CD8-positive, alpha-beta T cell (primary cell): ENCODE measurements at places on chromosomes 11 and 22. TPM values are rescaled to one million over a fixed set of nuclear protein-coding genes. Genes with fewer than 3 reads are reported as not detected.

MMP11 gene
- total RNA-seq: 1.3 TPM

GUCY1A2 gene
- not detected for total RNA-seq

POLD4 gene
- 32.4 TPM for total RNA-seq

ARVCF gene
- 2.3 TPM for total RNA-seq

CDCA5 gene
- total RNA-seq: 1.2 TPM

ANO3 gene
- not detected for total RNA-seq

SLC22A6 gene
- total RNA-seq: not detected

FOLR2 gene
- total RNA-seq: not detected

RPUSD4 gene
- 43.8 TPM for total RNA-seq

DNA sequence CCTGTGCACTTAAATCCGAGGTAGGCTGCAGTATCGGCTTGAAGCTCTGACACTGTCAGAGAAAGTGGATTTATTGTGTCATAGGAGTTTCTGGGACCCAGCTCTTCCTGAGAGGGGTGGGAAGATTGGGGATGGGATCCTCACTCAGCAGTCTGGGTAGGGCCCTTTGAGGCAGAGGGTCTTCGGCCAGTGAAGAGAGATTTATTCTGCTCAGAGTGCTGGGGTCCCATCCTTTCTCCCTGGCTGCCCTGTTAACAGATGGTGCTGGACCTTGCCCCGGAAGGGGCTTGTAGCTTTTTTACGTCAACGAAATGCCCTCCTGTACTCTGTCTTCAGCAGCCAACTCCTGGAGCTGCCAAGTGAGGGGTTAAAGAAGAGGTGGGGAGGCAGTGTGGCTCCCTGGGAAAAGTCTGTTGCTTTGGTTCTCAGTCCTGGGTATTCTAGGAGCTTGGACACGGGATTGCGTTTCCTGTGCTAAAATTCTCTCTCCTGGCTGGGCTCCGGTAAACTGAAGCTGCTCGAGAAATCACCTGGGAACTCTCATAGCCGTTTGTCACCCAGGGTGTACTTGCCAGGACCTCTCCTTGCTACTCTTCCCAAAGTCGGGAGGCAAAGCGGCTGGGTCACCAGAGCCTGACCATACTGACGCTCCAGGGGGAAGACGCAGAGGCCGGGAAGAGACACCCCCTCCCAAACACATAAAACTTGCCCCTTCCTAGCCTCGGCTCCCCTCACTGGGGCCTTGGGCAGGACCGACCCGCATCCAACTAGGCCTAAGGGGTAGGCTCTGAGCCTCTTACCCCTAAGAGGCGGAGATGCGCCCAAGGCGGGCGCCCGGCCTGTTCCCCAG is 806 bp upstream of the SMDT1 start:
- no peak for DNase-seq

- DNase-seq: no peak
These were observed 4.4 kb upstream of the CNTF start for GRCh38 chr11:58617976-58618557.

DNA sequence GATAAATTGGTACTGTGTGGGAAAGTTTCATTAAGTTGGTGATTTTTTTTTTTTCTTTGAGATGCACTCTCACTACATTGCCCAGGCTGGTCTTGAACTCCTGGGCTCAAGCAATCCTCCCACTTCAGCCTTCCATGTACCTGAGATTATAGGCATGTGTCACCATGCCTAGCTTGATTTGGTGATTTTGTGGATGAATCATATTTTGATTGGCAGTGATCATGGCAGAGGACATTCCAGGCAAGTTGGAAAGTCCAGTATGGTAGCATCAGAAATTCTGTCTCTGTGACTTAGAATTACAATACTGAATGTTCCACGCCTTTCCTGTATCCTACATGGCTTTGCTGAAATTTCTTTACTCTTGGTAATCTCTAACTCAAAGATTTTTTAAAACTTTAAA is 49.4 kb downstream of the HORMAD2 start:
- no peak for DNase-seq

DNA sequence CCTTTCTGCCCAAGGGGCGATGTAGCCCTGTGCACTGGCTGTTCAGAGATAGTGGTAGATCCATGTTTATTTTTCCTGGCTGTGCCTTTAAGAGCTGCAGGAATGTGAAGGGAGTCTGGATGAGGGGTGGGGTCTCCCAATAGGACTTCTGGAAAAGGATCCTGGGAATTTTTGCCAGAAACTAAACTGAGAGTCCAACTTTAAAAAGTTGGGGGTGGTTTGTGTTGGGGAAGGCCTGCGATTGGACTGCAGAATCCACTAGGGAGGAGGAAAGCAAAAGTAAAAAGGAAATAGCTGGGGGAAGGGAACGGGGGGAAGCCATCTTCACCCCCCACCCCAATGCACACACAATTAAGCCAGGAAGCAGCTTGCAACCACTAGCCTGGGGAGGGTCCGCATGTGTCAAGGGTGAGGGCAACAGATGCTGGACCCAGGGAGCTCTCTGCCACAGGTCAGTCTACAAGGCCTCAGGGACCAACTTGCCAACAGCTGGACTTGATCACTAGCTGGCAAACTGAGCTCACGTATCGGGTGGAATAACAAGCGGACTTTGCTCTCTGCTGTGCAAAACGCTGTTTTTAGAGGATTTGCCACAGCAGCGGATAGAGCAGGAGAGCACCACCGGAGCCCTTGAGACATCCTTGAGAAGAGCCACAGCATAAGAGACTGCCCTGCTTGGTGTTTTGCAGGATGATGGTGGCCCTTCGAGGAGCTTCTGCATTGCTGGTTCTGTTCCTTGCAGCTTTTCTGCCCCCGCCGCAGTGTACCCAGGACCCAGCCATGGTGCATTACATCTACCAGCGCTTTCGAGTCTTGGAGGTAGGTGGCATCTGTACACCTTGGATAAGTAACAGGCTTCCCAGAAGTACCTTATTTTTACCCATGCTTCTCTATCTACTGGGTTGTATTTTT is at the start of gene OLFML1:
TSS of gene OLFML1 (plus strand) at position 321 of the 912 bp plus-strand sequence. CDS start at position 691, 370 bp downstream.
- DNase-seq: no peak

DNA sequence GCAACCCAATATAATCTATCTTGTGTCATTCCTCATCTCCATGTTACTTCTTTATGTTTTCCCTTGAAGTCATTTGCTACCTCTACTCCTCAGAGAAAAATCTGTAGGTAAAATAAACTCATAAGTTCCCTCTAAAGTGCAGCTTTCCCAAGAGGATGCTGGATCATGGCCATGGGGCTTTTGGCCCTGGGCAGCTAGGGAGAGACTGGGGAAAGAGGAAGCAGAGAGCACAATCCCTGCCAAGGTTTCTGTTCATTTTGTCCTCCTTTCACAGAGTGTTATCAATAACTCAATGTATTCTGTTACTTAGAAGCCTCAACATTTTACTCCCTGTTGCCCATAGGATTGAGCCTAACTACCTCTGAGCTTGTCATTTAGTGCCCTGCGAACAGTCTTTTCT is 9.0 kb downstream of the RNF121 start:
- no peak for DNase-seq

DNA sequence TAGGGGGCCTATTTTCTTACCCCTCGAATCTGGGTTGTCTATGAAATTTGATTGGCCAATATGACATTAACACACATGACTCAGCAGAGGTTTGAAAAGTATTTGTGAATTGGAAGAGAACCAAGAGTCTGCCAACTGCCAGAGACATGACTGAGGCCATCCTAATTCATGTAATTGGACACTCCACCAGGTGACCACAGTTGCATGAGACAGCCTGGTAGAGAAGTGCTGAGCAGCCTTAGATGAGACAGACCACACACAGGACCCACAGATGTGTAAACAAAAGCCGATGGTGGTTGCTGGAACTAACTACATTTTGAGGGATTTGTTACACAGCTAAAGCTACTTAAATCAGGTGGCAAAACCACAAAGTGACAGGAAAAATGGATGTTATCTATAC is 855 bp upstream of the MS4A5 start:
- DNase-seq: no peak

- DNase-seq: no peak
These were observed 1092.2 kb downstream of the TBC1D22A start for GRCh38 chr22:47854680-47855079.

DNA sequence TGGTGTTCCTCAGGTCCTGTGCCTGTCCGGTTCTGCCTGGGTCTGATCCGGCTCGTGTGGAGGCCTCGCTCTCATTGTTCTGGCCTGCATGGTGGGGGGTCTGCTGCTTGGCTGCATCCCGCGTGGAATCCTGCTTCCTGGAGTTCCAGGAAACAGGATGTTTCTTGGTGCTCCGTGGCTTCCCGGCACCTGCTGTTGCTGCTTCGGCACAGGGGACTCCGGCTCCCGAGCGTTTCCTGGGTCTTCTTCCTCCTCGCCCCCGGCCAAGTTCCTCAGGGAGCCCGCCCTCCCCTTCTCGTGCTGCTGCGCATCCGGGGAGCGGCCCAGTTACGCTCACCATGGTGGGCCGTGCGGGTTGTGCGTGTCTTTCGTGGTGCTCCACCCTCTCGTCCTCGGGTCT is 29.9 kb downstream of the GLB1L2 start:
- no peak for DNase-seq

DNA sequence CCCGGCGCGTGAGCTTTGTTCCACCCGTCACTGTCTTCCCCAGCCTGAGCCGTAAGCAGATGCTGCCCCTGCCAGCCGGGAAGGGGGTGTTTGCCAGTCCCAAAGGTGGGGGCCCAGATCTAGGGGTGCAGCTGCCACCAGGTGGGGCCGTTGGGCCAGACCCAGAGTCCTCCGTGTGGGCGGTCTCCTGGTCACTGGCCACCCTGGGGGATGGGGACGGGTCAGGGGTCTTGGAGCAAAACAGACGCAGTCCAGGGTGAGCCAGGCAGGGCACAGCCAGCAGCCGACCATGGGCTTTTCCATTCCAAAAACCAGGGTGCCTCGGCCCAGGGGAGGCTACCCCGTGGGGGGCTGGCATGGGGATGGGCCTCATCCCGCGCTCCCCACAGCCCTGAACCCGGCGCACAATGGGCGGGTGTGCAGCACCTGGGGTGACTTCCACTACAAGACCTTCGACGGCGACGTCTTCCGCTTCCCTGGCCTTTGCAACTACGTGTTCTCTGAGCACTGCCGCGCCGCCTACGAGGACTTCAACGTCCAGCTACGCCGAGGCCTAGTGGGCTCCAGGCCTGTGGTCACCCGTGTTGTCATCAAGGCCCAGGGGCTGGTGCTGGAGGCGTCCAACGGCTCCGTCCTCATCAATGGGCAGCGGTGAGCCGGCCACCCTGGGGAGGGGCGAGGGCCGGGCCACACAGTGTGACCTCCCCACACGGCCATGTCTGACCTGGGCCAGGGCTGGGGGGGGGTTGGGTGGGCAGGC is 3.5 kb downstream of the MUC5B start:
- DNase-seq: no peak

DNA sequence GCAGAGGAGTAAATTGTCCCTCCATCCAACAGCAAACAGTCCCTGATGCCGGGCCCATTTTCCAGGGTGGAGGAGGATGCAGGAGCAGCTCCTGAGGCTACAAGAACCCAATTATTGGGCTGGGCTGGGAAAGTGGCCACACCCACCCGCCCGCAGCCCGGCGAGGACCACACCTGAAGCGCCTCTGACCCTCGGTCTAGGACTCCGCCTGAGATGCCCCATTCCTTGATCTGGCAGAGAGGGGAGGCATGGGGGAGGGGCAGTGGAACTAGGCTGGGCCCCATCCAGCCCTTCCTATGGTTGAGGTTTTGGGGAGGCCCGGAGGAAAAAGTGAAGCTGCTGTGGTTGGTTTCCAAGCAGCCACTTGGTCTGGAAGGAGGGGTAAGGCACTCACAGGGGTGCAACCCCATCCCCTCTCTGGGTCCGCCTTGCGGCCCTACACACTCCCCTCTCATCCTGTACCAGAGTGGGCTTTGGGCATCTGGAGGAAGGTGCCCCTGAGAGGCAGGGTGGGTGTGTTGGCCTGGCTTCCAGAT is 2.4 kb upstream of the LGALS1 start:
- DNase-seq: no peak

GRCh38 chr11:68643585-68643984 is 40.8 kb upstream of the GAL start:
- no peak for DNase-seq

DNA sequence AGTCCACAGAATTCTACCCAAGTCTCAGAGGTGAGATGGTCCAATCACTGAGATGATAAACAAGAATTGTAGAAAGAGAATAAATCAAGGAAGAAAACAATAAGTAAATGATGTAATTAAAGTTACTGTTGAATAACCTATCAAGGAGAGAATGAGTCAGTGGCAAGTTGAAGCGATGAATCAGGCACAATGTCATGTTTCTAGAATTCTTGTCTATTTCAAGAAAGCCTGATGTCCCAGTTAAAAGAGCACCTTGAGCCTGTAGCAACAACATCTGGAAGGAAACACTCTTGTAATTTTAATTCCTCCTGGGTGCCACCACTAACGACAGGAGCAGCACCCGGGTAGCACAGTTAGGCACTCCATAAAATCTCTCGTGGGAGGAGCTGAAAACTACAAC is 67.9 kb upstream of the SLC35C1 start:
- DNase-seq: no peak

DNA sequence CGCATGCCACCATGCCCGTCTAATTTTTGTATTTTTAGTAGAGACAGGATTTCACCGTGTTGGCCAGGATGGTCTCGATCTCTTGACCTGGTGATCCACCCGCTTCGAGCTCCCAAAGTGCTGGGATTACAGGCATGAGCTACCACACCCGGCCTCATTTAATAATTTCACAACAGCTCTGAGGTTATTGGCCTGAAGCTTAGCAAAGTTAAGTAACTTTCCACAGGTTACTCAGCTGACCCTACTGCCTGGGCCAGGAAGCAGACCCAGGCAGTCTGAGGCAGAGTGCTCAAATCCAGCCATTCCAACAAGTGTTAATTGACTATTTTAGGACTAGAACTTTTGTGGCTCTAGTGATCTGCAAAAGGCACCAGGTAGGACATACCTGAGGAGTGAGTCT is 52.2 kb upstream of the L3MBTL2 start:
- no peak for DNase-seq

GRCh38 chr11:30488304-30488998 is 97.7 kb downstream of the MPPED2 start:
- DNase-seq: no peak

DNA sequence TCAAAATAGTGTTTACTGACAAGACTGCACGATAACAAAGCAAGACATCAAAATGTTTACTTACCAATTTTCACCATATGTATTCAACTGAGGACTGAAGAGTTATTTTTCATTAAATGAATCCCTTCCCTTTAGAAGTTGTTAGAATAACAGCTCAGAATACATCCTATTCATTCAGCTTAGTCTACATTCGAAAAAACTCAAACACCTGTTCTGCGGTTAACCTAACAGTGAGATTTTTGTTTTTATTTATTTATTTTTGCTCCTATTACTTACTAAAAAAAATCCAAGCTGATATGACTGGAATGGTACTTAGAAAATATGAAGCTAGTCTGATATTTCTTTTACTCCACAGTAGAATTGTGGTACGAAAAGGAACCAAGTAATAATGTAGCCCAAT is 10.0 kb downstream of the KCNA4 start:
- no peak for DNase-seq

DNA sequence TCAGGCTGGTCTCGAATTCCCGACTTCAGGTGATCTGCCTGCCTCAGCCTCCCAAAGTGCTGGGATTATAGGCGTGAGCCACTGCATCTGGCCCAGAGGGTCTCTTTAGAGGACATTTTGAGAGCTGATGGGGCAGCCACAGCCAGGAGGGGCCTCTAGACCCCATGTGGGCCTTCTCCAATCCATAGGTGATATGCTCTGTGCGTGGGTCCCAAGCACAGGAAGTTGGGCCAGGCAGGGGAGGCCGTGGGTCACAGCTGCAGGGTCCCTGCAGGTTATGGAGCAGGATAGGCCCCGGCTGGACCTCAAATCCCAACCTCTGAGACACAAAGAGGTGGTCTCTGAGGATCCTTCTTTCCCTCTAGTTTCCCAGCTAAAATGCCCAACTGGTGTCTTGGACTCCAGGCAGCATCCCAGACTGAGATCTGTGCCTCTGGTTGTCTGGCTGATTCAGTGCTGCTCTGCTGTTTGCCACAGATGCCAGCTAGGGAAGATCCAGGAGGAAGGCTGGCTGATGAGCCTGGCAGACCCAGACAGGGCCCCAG is 1.5 kb downstream of the LRRC75B start:
- DNase-seq: no peak
